T1000 (cell line): ENCODE measurements at places on chromosomes 3 and 15.

GRCh38 chr3:126284258-126284904 is 72.8 kb downstream of the KLF15 start:
- DNase-seq, result no peak

DNA sequence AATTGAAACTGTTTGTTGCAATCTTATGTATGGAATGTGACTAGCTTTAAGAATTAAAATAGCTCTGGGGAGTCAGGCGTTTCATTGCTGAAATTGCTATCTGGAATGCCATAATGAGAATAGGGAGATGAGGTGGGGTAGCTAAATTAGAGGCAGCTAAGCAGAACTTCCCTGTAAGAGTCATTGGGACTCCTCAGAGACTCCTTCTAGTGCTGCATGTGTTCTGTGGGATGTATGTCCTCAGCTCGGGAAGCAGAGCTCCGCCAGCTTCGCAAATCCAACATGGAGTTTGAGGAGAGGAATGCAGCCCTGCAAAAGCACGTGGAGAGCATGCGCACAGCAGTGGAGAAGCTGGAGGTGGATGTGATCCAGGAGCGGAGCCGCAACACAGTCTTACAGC is 57.4 kb downstream of the HMG20A start:
- DNase-seq, result no peak

DNA sequence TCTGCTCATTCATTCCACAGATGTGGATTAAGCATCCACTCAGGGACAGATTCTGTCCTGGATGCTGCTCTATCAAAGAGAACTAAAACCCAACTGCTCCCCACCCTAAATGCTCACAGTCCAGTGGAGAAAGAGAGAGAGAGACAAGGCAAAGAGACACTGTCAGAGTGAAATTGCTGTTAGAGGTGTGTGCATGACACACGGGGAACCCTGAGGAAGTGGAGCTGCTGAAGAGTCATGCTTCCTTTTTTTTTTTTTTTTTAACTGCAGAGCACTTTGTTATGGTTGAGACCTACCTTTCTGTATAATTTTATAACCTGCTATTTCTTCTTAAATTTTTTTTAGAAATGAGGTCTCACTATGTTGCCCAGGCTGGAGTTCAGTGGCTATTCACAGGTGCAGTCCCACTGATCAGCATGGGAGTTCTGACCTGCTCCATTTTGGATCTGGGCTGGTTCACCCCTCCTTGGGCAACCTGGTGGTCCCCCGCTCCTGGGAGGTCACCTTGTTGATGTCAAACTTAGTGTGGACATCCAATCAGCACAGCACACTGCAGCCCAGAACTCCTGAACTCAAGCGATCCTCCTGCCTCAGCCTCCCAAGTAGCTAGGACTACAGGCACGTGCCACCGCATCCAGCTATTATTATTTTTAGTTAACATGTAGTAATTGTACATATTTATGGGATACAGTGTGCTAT is 18.2 kb upstream of the PSTPIP1 start:
- no peak for DNase-seq

GRCh38 chr3:3927965-3928364 is 128.7 kb downstream of the LRRN1 start:
- DNase-seq, result no peak

DNA sequence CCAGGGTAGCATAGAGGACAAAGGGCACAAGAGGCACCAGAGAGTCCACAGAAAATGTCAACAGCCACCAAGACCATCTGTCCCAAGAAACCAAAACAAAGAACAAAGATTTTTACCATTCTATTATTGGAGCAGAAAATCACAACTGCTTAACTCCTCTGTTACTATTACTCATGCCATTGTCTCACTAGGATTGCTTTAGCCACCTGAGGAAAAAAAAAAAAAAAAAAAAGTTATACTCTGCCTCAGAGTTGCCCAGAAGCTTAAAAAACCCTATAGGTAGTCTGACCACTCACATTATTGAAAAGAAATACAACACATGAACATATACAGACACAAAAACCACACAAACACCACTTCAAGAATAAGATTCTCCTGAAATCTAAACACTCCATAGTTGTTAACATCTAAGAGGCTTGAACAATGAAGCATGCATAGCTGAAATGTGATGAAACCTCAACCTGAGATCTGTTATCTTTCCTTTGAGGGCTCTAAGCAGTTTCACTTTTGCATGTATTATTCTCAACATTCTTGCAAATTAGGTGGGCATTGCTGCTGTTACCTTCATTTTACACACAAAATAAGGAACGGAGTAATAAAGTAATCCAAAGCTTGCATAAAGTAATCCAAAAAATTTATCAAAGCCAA is 85.4 kb downstream of the IGSF11 start:
- no peak for DNase-seq

- no peak for DNase-seq
Observed at GRCh38 chr3:196903740-196904139, 36.0 kb downstream of the SENP5 start.

GRCh38 chr3:46946856-46947545 is 29.5 kb downstream of the CCDC12 start:
- no peak for DNase-seq

DNA sequence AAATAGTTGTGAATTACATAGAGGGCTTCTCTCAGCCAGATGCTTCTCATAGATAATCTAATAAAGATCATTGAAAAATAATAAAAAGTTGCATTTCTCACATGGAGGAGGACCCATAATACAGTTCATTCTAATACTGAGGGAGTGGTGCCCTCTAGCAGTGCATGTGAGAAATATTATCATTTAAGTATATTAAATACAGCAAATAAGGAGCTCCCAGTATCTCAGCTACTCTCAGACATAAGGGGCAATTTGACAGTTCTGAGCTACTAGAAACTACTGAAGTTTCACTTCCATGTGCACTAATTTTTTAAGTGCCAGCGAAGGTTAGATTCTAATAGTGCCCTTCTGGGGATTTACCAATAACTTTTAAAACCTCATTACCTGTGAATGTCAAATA is 188.3 kb downstream of the IL5RA start:
- DNase-seq, result no peak

DNA sequence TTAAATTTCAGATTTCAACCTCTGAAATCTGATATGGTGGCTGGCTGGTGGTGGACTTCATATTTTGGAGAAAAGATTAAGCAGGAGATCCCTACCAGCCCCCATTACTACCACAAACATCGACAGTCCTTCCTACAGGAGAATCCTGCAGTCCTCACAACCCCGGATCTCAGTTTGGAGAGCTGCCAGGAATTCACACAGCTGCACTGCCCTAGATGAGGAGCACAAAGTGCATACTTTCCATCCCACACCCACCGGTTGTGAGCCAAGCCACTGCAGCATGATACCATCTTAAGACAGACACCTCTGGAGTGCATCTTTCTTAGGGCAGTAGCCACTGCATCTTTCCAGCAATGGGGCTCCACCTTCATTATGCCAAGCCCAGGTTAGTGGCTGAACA is 185.5 kb upstream of the GPR149 start:
- DNase-seq, result no peak

- DNase-seq, result no peak
Observed at GRCh38 chr3:123449102-123449996, 459 bp upstream of the ADCY5 start.

DNA sequence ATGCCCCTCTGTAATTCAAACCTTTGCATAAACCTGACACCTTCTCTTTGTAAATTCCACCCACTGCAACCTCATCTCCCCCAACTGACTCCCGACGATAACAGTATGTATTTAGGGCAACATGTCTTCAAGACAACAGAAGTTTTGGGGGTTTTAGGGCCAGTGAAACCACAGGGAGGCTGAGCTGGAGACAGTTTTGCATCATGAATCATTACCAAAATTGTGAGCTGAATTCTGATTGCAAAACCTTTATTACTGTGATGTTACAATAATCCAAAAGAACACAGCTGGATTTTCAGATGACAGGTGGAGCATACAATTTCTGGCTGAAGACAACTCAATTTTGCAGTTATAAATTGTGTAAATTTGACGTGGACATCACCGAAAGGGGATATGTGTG is 281.3 kb upstream of the TTC14 start:
- DNase-seq, result no peak

DNA sequence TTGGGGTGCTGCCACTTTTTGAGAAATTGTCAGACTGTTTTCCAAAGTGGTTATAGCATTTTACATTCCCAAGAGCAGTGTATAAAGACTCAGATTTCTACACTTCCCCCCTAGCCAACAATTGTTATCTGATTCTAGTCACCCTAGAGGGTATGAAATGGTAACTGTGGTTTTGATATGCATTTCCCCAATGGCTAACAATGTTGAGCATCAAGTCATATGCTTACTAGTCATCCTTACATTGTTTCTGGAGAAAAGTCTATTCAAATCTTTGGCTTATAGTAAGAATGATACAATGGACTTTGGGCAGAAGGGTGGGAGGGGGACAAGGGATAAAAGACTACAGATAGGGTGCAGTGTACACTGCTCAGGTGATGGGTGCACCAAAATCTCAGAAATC is 73.3 kb downstream of the CSNK1G1 start:
- DNase-seq, result no peak

- DNase-seq, result no peak
Observed at GRCh38 chr3:39783680-39784079, 25.7 kb upstream of the MYRIP start.

- DNase-seq, result no peak
Observed at GRCh38 chr15:85950101-85950500, 129.6 kb upstream of the AGBL1 start.

- no peak for DNase-seq
Observed at GRCh38 chr15:22735781-22736180, 50.7 kb upstream of the NIPA1 start.

- DNase-seq, result no peak
Observed at GRCh38 chr3:59695860-59696259, 646.0 kb upstream of the CFAP20DC start.

- no peak for DNase-seq
Observed at GRCh38 chr3:197810901-197811300, 19.8 kb downstream of the LRCH3 start.

- no peak for DNase-seq
Observed at GRCh38 chr3:112095731-112096130, 9.5 kb downstream of the C3orf52 start.

DNA sequence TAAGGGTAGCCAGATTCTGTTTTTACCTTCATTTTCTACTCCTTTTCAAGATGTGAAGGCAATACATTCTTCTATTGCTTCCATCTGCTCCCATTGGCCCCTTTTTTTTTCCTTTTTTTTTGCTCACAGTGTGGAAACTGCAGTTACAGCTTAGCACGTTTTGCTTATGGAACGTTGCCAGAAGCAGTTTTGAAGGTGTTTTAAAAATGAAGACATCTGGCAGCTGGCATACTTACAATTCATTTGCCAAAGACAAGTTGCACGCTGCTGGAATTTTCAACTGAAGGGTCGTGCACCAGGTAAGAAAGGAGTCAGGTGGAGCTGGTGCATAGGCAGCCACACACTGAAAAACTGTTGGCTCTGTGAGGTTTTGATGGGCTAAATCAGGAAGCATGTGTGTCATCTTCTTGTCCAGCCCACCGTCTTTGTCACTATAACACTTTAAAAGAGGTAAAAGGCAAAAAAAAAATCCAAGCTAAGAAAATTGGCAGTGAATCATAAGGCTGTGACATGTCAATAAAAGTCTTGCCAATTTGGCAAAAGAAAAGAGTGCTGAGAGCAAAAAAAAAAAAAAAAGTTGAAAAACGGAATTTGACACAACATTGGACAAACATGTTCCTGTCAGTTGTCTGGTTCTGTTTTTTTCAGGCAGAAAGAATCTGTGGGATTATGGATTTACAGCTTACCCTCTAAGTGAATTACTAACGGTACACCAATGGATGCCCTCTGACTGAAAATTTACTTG is 225.4 kb upstream of the SOX2 start:
- no peak for DNase-seq

DNA sequence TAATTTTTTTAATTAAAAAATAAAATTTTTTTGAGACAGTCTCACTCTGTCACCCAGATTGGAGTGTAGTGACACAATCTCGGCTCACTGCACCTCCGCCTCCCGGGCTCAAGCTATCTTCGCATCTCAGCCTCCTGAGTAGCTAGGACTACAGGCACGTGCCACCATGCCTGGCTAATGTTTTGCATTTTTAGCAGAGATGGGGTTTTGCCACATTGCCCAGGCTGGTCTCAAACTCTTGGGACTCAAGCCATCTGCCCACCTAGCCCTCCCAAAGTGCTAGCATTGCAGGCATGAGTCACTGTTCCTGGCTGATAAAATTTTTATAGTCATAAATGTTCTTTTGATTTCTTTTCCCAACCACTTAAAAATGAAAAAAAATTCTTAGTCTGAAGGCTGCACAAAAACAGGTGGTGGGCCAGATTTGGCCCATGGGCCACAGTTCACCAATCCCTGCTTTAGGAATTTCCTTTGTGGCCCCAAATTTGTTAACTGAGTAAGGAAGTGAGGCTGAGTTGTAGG is 9.2 kb downstream of the UBA5 start:
- DNase-seq, result no peak

DNA sequence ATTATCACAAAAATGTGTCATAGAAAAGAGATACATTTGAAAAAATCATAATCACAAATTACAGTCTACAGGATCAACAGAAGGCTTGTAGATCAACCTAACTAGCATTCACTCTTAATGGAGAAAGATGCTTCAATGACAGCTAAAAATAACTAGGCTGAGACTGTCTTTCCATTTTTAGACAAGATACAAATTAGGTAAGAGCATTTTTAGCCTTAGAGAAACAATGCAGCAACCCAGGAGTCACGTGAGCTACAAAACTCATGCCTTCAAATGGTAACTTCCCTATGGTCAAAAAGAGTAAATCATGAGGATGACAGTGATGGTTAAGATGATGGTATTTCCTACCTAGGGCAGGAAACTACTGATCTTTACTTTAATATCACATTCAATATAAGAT is 415.4 kb downstream of the MAGI1 start:
- DNase-seq, result no peak

- DNase-seq, result no peak
Observed at GRCh38 chr3:120209425-120209824, 75.6 kb downstream of the GPR156 start.

GRCh38 chr15:80584973-80585525 is 110.1 kb upstream of the ABHD17C start:
- DNase-seq, result no peak

DNA sequence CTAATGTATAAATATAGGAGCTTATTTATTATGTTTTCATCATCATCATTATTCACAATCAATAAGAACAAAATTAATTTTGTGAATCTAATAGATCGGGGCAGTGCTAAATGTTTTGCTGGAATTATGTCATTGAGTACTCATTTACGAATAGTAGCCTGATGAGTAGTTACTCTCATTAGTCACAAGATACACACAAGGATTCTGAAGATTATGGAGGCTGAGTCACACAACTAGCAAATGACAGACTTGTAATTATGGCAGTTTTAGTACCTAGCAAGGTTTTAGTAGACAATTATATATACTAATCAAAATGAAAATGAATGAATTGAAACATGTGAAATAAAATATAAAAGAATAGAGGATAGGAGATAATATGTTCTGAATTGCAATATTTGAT is 954.2 kb downstream of the CADM2 start:
- no peak for DNase-seq

DNA sequence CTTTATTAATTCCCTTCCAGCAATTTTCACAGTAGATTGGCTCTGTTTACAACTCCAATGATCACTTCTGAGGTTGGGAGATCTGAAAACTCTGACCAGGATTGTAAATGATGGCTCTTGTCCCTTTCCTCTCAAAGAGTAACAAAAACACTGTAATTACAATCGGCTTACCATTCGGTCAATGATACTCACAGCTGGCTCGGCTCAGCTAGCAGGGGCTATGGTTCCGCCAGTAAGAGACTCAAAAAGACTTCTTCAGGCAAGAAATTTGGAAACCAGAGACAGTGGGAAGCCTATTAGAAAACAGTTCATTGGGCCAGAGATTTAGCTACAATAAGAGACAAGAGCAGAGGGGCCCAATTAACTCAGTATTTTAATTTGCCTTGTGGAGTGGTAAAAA is 96.6 kb downstream of the LRRC3B start:
- no peak for DNase-seq

- DNase-seq, result no peak
Observed at GRCh38 chr3:97822359-97822775, 556 bp downstream of the CRYBG3 start.
